ENCODE measurements at places on chromosomes 16 and 17.

- no peak for DNase-seq
These were observed 9.2 kb downstream of the FSCN2 start for GRCh38 chr17:81537343-81537855.

DNA sequence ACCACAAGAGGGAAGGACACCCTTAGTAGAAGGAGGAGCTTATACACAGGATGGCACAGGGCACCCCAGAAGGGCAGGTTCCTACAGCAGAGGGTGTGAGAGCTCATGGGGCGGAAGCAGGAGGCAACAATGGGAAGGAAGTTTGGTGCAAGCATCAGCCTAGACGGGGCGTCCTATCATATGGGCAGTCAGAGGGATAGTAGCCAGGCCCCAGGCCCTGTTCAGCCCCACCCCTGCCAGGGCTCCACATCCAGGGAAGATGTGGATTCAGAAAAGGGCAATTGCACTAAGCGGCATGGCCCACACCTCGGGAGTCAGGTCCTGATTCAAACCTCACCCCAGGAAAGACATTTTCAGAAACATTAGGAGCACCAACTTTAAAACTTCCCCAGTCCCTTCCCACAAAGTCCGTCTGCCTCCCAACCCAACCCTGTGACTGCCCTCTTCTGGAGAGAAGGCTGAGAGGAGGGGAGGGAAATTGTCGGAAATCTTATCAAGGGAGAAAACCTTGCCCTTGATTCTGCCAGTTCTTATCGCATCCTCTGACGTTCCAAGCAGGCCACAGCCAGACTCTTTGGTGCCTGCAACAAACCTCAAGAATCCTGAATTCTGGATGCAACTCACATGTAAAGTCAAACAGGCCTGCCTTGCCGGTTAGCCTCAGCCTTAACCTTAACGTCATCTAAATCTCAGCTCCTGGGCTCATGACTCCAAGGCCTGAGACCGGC, 198.8 kb upstream of the CDH5 start:
- DNase-seq, result no peak

GRCh38 chr16:85546585-85547447, 66.3 kb upstream of the GSE1 start:
- no peak for DNase-seq

DNA sequence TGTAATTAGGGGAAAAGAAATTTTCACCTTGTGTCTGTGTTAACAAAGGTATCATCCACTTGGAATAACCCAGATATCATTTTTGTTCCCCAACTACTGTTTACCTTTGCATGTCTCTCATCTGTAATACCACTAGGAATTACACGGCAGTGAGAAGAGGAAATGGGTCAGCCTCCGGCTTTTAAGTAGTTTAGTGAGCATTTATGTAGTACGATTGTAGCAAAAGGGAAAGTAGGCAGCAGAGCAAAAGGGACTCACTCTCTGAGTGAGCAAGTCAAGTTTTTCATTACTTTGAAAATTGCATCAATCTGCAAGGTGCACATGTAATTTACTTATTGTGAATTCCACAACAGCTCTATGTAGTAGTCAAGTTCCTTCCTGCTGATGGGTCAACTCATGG, 11.2 kb downstream of the PHF12 start:
- no peak for DNase-seq

DNA sequence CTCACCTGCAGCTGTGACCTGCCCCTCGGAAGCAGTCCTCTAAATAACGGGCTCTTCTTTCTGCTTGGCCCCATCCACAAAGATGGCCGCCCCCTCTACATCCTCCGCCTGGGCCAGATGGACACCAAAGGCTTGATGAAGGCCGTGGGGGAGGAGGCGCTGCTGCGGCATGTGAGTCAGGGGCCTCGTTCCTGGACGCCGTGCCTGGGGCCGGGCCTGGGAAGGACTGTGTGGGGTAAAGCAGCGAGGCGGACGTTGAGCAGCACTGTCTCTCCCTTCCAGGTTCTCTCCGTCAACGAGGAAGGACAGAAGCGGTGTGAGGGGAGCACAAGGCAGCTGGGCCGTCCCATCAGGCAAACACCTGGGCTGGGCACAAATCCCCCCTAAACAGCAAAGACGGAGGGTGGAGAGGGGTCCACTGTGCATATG, 33.1 kb downstream of the NAGPA start:
- no peak for DNase-seq

All from amygdala (tissue), 56 donors.